NCI-H2107 (cell line): ENCODE measurements at places on chromosomes 13 and 19.

GRCh38 chr13:113666951-113667701 lies at the start of gene GRK1:
GRK1 (plus strand) TSS chr13:113667219; CDS start chr13:113667387, 168 bp downstream.
- no peak for DNase-seq

GRCh38 chr13:43240278-43240677 lies 216.9 kb downstream of the DNAJC15 start:
- no peak for DNase-seq

DNA sequence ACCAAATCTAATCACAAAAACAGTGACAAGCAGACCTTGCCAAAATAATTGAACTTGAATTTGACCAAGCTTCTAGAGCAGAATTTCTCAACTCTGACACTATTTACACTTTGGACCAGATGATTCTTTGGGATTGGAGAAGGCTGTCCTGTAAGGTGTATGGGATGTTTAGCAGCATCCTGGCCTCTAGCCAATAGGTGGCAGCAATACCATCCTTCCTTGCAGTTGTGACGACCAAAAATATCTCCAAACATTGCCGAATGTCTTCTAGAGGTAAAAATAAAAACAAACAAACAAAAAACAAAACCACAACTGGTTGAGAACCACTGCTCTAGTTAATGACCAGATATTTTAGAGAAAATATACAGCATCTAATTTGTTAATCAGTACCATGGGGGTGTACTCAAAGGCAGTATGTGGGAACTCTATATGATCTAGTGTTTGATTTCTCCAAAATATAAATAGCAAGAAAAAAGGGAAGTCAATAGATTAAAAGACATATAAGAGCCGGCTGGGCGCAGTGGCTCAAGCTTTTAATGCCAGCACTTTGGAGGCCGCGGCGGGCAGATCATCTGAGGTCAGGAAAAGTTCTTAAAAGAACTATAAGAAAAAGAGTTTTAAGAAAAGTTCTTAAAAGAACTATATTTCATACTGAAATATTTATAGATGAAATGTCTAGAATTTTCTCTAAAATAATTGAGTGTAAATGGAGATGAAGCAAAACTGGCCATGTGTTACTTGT lies 60.9 kb upstream of the ZNF527 start:
- no peak for DNase-seq

DNA sequence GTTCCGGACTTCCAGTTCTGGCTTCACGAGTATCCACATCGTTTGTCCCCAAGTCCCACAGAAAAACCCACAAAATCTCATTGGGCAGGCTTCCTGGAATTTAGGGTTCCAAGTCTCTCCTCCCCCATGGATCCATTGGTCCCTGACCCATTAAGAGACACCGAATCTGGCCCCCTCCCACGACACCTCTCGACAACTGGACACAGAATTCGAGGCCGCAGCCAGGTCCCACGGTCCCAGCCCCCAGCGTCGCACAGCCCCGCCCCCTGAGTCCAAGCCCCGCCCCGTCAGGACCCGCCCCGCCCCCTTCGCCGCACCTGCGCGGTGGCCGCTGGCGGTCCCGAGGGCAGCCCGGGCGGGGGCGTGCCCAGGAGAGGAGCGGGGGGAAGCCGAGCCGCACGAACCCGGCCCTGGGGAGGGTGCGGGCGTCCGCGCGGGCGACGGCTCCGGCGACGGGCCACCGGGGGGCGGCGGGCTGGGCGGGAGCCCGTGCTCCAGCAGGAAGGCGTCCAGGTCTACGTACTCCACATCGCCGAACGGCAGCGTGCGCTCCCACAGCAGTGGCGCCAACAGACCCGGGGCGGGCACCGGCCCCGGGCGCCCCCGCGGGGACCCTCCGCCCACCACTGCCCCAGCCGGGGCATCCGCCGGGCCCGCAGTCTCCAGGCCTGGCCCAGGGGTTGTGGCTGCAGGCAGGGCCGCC lies 1.8 kb downstream of the DBP start:
- no peak for DNase-seq

DNA sequence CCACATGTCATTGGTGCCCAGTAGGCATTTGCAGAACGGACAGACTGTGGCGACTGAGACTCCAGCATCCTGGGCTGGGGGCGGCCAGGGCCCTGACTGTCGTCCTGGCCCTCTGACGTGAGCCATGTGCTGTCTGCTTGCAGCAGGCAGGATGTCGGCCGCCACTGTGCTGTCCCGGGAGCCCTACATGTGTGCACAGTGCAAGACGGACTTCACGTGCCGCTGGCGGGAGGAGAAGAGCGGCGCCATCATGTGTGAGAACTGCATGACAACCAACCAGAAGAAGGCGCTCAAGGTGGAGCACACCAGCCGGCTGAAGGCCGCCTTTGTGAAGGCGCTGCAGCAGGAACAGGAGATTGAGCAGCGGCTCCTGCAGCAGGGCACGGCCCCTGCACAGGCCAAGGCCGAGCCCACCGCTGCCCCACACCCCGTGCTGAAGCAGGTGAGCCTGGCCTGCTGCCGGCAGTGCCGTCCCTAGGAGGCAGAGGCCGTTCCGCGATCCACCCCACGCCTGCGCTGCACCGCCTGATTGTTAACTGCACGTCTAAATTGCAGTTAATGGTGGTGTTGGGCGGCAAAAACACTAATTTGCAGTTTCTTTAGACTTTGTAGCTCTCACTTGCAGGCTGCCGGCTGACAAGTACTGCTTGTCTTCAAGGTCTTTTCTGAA lies 14.2 kb downstream of the TSSK6 start:
- DNase-seq, result no peak

DNA sequence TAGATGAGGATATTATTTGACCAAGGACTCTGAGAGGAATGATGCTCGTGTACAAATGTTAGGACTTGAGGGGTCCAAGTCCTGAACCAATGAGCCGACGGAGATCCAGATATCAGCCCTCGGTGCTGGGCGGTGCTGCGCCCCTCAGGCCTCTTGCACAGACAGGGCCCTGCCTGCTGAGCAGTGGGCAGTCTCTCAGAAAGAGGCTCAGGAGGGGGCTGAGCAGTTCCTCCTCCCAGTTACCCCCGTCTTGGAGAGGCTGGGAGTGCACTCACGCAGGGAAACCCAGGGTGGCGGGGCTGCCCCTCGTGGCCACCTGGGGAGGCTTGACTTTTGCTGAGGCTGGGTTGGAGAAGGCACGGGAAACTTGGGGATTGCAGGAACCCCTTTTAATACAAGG lies 18.4 kb downstream of the TEX29 start:
- no peak for DNase-seq

GRCh38 chr19:15452111-15453047 lies 2.6 kb upstream of the WIZ start:
- no peak for DNase-seq

DNA sequence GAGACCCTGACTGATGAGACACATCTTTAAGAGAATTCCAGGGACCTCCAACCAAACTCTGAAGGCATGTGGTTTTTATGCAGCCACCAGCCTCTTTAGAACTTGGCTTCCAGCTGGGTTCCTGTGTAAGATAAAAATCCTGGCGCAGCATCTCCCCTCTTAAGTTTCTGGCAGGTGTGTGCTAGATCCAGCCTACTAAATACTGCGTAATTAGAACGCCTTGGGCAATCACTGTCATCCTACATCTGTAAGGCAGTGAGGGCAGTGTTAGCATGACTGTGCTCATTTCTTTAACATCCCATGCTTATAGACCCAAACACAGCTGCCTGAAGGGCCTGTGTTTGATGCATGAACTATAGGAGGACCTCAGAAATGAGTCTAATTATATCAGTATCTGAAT lies 173.5 kb upstream of the OBI1 start:
- DNase-seq, result no peak

DNA sequence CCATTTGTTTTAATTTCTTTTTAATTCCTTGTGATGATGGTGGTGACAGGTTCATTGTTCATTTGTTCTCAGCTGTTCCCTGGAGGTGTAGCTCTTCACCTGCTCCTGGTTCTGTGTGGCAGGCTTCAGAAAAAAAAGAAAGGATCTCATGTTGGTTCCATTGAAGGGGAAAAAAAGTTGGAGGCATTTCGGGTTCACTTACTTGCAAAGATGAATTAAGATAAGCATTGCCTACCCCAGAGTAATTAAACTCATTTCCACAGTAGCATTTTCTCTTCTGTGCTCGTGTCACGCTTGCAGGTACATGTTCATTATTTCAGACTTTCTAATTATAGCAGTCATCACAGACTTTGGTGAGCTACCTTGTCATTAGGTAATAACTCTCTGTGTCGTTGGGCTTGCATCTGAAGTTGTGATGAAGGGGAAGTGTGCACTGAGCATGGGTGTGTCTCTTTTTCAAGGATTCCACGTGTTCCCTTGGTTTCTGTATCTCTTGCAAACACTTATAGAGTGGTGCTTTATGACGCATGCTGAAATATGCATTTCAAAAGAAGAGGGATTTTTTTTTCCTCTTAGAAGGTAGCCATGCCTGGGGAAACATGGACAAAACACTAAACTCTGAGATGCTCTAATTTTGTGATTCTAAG lies 69.1 kb downstream of the MTUS2 start:
- DNase-seq, result no peak

DNA sequence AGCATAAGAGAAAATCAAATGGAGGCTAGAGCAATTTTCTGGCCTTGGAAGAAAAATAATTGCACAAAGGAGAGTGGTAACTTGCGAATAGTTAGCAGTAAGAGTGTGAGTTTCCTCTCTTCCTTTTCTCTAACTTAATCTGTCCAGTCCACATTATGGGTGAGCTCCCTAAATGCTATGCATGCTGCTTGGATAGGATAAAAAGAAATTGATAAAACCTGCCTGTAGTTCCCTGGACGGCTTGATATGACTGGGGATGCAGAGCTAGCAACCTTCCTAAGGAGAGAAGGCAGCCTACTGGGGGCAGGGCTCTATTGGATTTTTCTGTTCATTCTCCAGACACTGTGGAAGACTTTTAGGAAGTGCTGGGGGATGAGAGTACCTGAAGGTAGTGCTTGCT lies 311.3 kb downstream of the LMO7 start:
- no peak for DNase-seq

DNA sequence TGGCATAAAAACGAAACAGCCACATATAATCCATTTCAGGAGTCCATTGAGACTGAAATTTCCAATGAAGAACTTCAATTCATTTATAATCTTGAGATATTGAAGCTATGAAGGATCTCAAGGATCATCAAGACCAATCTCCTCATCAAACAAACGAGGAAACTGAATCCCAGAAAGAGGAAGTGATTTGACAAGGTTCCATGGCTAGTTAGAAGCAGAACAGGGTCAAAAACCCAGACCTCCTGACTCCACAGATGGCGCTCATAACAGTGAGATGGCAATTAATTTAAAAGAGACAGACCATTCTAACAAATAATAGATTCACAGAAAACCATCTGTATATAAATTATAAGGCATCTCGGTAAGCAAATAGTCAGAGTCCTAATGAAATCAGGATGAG lies 229.7 kb downstream of the KCTD12 start:
- DNase-seq, result no peak

- no peak for DNase-seq
These were observed 10.9 kb upstream of the VSIG10L start for GRCh38 chr19:51352783-51353360.

GRCh38 chr19:35959040-35959967 lies 23.1 kb downstream of the LRFN3 start:
- no peak for DNase-seq

GRCh38 chr13:80029170-80029569 lies 311.8 kb downstream of the SPRY2 start:
- DNase-seq, result no peak

DNA sequence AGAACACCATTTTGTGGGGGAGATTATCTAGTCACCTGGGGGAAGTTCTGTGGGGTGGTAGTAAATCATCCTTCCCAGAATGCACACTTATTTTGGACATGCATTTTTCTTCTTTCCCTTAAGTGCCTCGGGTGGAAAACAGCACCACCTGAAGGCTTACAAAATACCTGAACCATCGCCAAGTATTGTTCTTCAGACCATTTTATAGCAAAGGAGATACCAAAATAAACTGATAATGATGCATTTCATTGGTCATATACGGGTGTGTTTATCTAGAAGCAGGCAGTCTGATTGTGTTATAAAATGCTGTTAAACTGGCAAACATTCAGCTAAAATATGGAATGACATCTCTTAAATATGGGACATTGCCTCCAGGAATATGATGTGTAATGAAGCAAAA lies 1034.7 kb downstream of the SLITRK1 start:
- DNase-seq, result no peak

DNA sequence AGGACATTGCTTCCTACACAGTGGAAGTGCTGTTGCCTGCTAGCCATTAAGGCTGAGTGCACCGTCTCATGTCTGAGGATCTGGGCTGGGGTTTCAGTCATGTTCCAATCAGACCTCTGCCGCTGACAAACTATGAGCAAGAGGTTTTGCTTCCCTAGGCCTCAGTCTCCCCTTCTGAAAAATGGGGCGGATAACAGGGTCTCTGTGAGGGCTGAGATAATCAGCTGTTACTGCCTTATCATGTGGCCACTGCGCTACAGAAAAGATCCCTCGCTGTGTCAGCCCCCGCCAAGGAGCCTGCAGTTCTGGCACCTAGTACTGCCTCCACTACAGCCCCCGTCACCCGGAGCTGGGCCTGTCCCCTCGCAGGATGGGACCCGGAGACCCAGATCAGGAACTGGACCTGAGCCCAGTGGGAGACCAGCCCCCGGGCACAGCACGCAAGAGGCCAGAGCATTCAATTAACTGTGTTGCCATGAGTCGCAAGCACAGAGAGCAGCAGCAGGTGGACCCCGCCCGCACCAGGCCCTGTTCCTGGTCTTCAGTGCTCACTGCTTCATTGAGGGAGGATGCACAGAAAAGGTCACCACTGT lies 3.0 kb upstream of the PNKP start:
- DNase-seq, result no peak

DNA sequence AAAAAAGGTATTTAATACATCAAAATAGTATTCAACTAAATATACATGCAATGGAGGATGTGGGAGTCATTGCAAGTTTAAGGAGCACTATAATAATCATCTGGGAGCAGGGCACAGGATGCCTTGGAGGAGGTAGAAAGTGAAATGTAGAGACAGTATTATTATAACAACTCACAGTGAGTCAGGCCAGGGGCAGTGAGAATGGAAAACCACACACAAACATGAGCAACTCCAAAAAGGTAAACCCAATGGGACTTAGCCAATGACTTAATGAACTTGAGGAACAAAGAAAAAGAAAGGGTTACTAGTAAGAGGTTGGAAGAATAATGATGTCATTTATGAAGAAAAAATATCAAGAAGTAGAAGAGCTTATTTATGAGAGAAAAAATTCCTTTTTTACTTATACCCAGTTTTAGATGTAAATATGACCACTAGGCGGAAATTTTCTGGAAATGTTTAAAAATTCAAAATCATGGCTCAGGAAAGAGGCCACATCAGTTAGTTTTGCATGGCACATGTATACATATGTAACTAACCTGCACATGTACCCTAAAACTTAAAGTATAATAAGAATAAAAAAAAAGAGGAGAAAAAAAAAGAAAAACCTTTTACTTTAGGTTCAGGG lies 389.3 kb downstream of the SUCLA2 start:
- no peak for DNase-seq

DNA sequence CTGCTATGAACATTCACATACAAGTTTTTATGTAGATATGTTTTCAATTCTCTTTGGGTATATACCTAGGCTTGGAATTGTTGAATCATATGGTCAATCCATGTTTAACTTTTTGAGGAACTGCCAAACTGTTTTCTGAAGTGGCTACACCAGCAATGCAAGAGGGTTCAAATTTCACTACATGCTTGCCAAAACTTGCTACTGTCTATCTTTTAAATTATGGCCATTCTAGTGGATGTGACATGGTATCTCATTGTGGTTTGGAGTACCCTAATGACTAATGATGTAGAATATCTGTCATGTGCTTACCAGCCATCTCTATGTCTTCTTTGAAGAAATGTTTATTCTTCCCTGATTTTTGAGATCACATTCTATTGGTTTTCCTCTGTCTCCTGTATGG lies 860.3 kb downstream of the DIAPH3 start:
- no peak for DNase-seq
